ENCODE measurements at places on chromosomes 5 and 9.

GRCh38 chr5:112388074-112388473, 31.0 kb downstream of the EPB41L4A start:
- no peak for DNase-seq

DNA sequence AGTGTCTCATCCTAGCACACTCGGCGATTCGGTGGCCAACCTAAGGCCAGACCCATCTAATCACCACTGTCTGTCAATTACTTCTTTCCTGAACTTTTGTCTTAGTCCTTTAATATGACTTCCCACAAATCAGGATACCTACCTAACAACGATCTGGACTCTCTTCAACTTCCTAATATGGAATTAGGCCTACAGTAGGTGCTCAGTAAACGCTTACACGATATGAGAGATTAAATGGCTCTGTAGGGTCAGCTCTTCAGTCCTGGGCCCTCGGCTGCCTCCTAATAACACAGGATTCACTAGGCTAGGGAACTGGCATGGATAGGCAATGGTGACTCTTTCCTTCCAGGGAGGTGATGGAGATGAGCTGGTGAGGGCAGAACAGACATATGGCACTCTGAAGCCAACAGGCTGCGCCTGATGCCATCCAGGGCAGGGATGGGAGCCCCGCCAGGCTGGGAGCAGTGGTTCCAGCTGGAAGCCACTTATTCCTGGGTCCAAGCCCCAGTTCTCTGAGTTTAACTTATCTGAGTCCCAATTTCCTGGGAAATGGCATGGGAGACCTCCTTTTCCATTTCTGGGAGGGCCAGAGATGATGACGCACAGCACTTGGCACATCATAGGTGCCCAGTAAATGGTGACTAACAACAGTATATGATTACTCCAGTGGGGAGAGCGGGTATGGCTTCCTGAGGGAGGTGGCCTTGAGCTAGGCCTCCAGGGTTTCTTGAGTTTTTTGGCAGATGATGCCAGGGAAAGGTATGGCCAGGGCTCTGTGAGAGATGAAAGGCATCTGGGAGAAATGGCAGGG, 7.3 kb downstream of the PDGFRB start:
- DNase-seq = no peak

- peak; percentile 81 for DNase-seq
Measured at GRCh38 chr5:170681013-170681433, 102.5 kb upstream of the GABRP start.

- DNase-seq = no peak
Measured at GRCh38 chr5:173679909-173680630, 63.6 kb upstream of the BOD1 start.

DNA sequence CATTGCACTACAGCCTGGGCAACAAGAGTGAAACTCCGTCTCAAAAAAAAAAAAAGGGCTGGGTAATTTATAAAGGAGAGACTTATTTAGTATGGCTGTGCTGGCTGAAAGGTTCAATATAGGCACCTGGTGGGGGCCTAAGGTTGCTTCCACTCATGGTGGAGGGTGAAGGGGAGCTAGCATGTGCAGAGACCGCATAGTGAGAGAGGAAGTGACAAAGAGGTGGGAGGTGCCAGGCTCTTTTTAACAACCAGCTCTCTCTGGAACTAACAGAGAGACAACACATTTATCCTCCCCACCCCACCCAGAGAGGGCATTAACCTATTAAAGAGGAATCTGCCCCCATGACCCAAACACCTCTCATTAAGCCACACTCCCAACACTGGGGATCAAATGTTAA, 28.9 kb upstream of the SERINC5 start:
- no peak for DNase-seq

DNA sequence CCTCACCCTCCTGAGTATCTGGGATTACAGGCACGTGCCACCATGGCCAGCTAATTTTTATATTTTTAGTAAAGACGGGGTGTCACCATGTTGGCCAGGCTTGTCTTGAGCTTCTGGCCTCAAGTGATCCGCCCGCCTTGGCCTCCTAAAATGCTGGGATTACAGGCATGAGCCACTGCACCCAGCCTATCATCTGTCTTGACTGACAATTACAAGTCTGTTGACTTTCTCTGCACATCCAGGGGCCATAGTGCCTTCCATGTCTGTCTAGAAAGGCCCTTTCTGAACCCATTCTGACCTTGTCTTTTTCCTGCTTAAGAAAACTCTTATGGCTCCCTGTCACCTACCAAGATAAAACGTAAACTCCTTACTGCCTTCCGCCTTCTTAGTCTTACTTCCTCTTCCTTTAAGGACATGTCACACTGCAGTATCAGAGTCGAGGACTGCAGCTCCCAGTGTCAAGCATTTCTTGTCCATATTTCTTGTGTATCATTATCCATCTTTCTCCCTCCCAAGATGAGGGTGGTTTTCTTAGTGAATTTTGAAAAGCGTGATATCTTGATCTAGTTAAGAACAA, 49.9 kb upstream of the SHB start:
- DNase-seq = no peak

DNA sequence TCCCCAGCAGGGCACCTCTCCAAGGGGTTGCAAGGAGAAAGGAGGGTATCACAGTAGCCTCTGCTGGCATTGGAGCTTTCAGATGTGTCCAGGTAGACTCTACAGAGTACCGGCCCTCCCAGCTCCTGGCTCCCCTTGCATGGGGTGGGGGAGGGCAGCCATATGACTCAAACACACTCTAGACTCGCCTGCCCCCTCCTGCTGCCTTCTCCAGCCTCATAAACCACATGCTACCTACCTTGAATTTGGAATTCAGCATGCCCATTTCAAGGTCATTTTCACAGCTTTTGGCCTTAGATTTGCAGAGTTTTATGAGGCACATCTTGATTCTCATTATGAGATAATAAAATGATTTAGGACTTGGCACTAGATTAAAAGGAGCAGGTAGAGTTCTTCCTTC, 32.8 kb upstream of the SMIM32 start:
- DNase-seq = no peak

DNA sequence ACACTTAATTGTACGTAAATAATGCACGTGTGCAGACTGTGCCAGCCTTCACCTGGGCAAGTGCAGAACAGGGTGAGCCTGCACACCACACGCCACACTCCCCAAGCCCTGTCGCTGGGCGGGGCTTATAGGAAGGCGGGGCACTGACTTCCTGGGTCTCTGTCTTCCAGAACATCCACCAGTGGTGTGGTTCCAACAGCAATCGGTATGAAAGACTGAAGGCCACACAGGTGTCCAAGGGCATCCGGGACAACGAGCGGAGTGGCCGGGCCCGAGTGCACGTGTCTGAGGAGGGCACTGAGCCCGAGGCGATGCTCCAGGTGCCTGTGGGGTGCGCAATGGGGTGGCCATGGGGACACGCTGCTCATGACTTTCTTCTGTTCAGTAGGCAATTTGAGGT, 44.2 kb downstream of the GSN start:
- no peak for DNase-seq

DNA sequence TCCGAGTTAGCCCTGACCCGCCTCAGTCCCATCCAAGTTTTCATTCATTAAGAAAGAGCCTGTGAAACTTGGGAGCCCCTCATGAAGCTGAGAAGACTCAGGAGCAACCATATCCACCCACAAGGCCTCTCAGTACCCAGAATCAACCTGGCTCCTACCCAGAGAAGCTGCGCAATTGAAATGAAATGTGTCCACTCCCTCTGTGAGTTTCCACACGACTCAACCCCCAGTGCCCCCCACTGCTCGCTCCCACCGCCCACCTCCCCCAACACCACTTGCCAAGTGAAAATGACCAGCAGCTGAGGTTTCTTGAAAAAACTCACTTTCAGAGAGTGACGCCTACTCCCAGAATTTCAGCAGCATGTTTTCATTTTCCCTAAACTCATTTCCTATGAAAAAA, 104.6 kb downstream of the CDK5RAP2 start:
- DNase-seq = no peak

- DNase-seq = no peak
Measured at GRCh38 chr5:73883646-73884045, 257.6 kb downstream of the ARHGEF28 start.

DNA sequence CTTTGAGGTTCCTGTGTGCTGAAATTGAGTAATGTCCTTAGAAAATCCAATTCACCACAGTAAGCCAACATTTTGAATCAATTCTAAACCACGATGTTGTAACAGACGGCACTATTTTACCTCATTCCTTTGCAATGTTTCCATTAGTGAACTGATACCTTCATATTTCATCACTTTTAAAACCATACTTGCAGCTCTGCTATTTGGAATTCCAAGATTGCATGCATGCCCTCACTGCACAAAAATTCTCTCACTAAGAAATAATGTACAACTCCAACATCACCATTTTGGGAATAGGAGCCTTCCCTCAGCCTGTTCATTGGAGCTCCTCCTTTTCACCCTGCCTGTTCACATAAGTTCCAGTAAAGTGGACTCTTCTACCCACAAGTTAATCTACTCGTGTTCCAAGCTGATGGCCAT, 74.8 kb upstream of the TGFBR1 start:
- peak; percentile 30 for DNase-seq

GRCh38 chr9:135100241-135100681, 12.8 kb downstream of the OLFM1 start:
- DNase-seq = no peak

- no peak for DNase-seq
Measured at GRCh38 chr5:51156838-51157237, 226.4 kb upstream of the ISL1 start.

DNA sequence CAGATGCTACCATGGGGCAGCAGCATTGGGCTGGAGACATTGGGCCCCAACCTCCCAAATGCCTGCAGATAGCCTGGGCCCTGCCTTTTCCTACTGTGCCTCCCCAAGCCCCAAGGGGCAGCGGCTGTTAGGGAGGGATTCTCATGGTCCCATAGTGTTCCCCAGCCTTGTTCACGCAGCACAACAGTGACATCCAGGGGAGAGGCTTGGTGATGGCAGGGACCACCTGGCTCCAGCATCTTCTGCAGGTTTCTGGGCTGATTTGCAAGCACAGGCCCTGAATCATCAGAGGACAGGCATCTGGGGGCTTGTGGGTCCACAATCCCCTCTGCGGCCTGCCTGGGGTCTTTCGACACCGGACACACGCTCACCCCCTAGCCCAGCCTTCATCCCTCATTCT, 354.6 kb downstream of the SLIT3 start:
- no peak for DNase-seq

DNA sequence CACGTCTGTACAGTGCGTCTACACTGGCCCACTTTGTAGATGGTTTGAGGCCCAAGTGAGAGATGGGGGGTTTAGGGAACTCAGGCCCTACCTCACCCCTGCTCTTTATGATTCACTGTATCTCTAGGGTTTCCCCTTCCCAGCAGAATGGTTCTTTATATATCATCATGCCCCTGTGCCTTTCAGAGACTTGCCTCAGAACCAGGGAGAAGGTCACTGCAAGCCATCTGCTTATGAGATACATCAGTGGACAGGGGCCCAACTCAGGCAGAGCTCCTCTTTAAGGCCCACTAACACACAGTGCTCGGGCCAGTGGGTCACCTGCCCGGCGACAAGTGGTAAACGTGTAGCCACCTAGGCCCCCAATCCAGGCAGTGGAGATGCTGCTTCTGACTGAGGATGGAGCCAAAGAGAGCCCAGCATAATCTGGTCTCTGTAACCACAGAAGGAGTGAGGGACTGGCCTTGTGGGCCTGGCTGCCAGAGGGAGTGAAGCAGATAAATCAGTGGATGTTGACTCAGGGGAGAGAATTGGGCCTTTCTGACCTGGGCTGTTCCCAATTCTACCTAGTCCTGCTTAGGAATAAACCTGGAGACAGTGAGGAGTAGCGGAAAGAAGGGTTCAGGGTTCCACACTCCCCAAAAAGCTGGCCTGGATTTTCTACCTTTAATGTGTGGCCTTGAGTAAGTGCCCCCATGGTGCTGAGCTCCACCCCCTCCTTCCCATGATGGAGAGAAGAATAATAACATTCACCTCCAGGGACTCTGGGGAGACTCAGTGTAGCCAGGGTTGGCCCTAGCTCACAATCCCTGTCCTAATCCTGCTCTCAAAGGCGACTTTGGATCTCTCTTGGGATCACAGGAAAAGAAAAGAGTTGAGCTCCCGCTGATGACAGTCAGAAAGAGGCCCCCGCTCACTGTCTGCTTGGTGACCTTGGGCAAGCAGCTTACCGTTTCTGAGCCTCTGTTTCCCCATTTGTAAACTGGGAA, 2.8 kb upstream of the DUSP1 start:
- peak; percentile 29 for DNase-seq

GRCh38 chr5:425714-426113, 17.3 kb upstream of the EXOC3 start:
- DNase-seq = no peak

- DNase-seq = no peak
Measured at GRCh38 chr5:87949676-87950631, 318.7 kb downstream of the TMEM161B start.

- DNase-seq = no peak
Measured at GRCh38 chr5:52906343-52906742, 82.8 kb upstream of the ITGA2 start.

DNA sequence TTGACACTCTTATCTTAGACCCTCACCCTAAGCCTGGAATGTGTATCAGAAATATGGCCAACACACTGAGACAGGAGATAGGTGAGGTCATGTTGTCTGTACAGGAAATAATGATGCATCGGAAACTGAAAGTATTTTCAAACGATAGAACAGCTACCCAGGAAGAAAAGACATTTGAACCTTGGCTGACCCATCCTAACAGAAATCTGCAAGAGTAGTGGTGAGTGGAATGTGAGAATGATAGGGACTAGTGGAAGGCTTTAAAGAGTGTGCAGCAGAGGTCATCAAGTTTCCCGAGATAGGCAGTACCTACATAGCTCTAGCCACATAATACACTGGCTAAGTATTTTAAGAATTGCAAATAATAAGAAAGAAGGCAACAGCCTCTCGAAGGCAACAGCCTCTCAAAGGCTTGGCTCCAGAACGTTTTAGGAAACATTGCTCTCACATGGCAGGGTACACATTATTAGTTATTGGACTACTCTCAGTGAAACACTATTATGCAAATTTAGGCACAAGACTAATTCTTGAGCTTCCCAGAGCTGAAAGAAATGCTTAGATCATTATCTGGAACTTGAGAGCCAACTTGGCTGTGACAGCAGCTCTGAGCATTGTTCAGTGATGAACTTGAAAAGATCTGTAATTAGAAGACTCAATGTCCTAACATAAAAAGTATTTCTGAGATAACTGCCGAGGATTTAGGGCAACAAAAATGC, 133.1 kb upstream of the FBXL7 start:
- no peak for DNase-seq

DNA sequence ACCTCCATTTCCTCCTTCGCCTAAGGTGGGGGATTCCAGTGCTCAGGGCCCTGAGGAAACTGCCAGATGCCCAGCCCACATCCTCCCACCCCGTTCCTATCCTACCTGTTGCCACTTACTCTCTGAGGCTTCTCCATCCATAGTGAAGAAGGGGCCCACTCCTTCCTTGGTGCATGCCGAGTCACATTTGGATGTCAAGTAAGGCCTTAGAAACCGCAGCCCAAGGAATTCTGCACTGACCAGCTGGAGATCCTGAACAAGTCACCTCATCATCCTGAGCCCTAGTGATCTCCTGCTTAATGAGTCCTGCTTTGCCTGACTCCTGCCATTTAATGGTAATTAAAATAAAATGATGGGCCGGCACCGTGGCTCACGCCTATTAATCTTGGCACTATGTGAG, 6.7 kb upstream of the TNIP1 start:
- no peak for DNase-seq

Data from hepatocyte (in vitro differentiated cells).